ENCODE measurements at places on chromosomes 1 and 21.

DNA sequence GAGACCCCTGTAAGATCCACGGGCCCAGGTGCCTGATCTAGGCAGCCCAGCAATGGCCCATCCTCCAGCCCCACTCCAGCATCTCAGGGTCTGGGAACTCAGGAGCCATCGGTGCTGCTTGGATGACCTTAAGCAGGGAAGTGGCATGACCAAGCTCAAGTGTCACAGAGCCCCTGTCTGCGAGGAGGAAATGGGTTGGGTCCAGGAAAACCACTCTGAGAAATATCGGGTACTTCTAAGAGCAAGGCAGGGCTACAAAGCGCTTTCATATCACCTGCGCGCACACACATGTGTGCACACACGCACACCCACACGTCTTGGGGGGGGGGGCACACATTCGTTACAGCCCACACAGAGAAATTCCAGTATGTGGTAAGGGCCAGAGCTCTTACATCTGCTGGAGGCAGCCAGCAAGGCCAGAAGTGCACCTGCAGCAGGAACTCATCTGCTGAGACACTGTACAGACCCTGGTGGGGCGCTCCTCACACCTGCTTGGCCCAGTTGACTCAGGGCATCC lies 32.6 kb upstream of the SPOCD1 start:
- no peak for DNase-seq

- no peak for DNase-seq
Measured at GRCh38 chr21:33403786-33404585, 773 bp downstream of the IFNGR2 start.

DNA sequence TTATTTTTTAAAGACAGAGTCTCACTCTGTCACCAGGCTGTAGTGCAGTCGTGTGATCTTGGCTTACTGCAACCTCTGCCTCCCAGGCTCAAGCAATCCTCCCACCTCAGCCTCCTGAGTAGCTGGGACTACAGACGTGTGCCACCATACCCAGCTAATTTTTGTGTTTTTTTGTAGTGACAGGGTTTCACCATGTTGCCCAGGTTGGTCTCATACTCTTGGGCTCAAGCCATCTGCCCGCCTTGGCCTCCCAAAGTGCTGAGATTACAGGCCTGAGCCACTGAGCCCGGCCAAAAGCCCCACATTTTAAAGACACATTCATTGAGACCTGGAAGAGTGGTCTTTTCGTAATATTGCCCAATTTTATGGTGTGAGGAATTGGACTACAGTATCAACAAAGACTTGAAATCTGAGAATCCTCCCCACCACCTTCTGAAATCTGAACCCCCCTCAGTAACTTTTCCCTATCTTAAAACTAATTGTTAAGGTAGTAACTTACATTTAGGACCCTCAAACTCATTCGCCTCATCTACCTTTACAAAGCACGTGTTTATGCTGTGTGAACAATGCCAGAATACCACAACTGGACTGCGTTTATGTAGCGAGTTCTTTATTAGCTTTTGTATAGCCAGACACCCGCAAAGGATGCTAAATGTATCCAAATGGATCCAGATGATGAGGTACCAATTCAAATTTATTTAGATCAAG lies 2.7 kb downstream of the ERRFI1 start:
- DNase-seq, result no peak

DNA sequence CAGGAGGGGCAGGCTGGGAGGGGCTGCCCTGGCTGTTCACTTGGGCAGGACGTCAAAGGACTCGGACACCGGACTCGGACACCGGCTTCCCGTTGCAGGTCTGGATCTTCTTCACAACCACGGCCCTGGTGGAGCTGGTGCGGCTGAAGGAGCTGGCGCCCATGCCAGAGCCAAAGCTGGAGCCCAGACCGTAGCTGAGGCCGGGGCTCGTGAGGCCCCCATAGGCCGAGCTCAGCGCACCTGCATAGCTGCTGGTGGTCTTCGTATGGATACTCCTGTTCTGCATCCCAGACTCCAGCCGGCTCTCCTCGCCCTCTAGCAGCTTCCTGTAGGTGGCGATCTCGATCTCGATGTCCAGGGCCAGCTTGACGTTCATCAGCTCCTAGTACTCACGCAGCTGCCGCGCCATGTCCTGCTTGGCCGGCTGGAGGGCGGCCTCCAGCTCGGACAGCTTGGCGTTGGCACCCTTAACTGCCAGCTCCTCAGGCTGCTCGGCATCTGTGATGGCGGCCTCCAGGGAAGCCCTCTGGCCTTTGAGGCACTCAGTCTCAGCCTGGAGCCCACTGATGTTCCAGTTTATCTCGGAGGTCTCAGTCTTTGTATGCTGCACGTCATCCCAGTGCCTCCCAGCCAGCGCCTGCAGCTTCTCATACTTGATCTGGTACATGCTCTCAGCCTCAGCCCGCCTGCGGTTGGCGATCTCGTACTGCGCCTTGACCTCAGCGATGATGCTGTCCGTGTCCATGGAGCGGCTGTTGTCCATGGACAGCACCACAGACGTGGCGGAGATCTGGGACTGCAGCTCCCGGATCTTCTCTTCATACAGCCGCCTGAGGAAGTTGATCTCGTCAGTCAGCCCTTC lies 15.1 kb upstream of the KLF17 start:
- DNase-seq, result no peak

DNA sequence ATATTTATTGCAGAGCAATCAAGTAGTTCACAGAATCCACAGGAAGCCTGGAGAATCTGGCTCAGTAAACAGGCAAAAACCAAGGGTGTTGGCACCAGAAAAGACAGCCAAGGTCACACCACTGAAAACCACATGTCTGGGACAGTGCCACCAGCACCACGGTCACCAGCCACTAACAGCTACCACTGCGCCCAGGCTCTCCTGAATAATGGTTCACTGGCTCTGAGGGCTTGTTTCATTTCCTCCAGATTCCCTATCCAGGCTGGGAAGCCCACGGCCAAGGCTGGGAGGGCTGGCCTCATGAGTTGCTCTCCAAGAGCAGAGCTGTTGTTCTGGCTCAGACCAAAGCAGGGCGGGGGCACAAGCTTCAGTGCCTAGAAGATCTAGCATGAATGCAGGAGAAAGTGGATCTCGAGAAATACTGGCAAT lies 54.5 kb upstream of the PTGFRN start:
- no peak for DNase-seq

- DNase-seq, result peak; percentile 83
Measured at GRCh38 chr21:42337830-42338728, 12.7 kb downstream of the TFF2 start.

DNA sequence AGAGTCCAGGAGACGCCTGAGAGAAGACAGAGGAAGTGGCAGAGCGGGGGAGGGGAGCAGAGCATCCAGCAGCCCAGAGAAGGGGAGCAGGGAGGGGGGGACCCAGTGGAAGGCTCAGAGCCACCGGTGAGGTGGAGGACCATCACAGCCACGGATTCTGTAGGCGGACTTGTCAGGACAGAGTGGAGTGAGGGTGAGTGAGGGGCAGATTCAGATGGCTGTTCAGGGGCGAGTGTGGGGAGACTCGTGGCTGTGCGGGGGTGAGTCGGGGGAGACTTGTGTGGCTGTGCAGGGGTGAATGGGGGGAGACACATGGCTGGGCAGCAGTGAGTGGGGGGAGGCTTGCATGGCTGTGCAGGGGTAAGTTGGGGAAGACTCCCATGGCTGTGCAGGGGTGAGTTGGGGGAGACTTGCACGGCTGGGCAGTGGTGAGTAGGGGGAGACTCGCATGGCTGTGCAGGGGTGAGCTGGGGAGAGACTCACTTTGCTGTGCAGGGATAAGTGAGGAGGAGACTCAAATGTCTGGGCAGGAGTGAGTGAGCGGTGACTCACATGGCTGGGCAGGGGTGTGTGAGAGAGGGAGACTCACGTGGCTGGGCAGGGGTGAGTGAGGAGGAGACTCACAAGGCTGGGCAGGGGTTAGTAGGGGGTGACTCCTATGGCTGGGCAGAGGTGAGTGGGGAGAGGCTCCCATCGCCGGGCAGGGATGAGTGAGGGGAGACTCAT lies 56.8 kb upstream of the ABCG1 start:
- no peak for DNase-seq

DNA sequence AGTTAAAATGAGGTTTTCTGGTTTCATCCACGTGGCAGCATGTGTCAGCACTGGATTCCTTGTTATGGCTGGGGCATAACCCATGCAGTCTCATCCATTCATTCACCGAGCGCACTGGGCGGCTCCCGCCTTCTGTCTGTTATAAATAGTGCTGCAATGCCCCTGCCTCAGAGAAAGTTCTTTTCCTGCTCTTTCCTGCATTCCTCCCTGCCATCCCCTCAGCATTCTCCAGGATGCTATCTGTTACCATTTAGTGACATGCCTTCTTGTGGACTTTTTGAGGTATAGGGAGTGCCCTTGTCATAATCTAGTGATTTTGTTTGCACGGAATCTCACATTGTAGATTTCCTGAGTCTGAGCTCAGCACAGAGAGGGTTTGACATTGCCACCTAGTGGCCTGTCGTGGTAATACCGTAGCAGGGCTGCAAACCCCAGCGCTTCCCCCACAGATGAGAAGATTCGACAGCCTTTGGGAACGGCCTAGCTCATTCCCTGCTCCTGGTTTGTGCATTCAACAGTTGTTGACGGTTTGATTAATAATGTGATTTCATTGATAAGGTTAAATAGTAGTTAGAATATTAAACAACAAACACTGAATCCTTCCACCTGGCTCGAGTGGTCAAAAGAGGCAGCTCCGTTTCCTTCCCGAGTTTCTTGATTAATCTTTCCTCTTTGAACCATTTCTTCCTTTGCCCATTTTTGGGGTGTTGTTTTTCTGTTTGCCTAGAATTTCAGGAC lies 46.3 kb downstream of the UMODL1 start:
- no peak for DNase-seq

- DNase-seq, result no peak
Measured at GRCh38 chr1:168333562-168334276, 53.0 kb downstream of the TBX19 start.
